ENCODE measurements at places on chromosomes 6 and 20.

DNA sequence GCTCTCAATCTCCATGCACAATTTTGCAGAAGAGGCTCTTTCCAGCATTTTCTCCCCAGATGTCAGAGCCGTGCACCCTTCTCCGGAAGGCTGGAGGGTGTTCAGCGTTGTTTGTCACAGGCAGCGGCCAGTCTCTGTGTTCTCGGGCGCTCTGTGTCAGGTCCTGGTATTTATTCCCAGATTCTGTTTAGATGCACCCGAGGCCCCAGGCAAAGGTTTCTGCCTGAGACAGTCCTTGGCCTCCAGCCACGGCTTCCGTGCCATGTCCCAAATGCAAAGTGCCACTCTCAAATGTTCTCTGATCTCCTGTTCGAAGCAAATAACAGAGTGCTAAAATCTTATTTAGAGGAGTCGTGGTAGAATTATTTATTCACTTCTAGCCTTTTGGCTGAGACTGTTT, 140.3 kb upstream of the AGPAT4 start:
- no peak for DNase-seq

GRCh38 chr6:64482631-64483030, 847.0 kb downstream of the PHF3 start:
- DNase-seq: no peak

GRCh38 chr6:2225422-2226392, 19.7 kb downstream of the GMDS start:
- DNase-seq: no peak

GRCh38 chr6:72954716-72955115, 270.6 kb downstream of the KHDC1L start:
- DNase-seq: no peak

- DNase-seq: no peak
Measured at GRCh38 chr20:30598460-30599230, 658.8 kb upstream of the DEFB115 start.
